ENCODE measurements at places on chromosomes 16 and 17.

- DNase-seq = no peak
Measured at GRCh38 chr16:4111748-4112696, 4.2 kb downstream of the ADCY9 start.

- no peak for DNase-seq
Measured at GRCh38 chr17:78609191-78609641, 32.0 kb upstream of the DNAH17 start.

- no peak for DNase-seq
Measured at GRCh38 chr16:86398622-86399021, 111.7 kb upstream of the FOXF1 start.

- no peak for DNase-seq
Measured at GRCh38 chr17:37483311-37484039, 6.2 kb upstream of the DUSP14 start.

- DNase-seq = no peak
Measured at GRCh38 chr17:31754239-31754945, 104.7 kb downstream of the COPRS start.

- no peak for DNase-seq
Measured at GRCh38 chr16:89921702-89922476, 1.3 kb upstream of the TUBB3 start.

GRCh38 chr16:22195695-22196558 is 10.2 kb upstream of the EEF2K start:
- no peak for DNase-seq

GRCh38 chr16:19672378-19672777 is 45.6 kb downstream of the KNOP1 start:
- no peak for DNase-seq

- no peak for DNase-seq
Measured at GRCh38 chr17:68676856-68677255, 75.7 kb upstream of the FAM20A start.

- DNase-seq = no peak
Measured at GRCh38 chr16:1424028-1424427, 3.5 kb upstream of the UQCC4 start.

DNA sequence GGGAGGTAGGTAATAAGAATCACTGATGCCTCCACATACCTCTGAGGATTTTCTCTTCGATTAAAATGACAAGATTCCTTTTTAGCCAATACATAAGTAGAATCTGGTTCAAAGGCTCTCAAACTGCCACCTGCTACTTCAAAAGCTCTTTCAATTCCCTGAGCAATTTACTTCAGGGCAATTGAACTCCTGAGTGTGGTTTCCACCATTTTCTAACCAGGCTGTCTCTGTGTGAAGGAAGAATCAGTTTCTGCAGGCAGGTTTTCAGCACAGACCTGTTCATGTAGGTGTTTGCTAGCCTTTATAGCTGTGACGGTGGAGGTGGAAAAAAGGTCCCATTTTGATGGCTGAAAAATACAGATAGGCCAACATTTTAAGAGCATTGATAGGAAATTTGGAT is 18.2 kb upstream of the HS3ST3B1 start:
- no peak for DNase-seq

- no peak for DNase-seq
Measured at GRCh38 chr16:25256695-25257469, 763 bp downstream of the ZKSCAN2 start.

- DNase-seq = no peak
Measured at GRCh38 chr17:12365805-12366204, 299.9 kb upstream of the MYOCD start.

DNA sequence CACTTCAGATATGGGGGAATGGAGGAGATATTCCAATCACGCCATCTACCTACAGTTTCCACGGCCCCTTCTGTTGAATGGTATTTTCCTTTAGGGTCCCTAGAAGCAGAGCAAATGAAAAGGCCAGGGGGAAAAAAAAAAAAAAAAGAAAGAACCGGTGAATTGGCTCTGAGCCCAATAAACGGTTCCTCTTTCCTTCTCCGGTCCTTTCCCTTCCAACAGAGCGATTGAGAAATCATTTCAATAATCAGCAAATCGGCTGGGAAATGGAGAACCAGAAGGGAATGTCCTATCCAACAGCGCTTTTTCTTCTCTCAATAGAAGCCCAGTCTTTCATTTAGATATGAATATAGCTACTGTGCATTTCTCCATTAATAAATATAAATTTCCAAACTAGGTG is 26.8 kb upstream of the HOXB13 start:
- DNase-seq = no peak

DNA sequence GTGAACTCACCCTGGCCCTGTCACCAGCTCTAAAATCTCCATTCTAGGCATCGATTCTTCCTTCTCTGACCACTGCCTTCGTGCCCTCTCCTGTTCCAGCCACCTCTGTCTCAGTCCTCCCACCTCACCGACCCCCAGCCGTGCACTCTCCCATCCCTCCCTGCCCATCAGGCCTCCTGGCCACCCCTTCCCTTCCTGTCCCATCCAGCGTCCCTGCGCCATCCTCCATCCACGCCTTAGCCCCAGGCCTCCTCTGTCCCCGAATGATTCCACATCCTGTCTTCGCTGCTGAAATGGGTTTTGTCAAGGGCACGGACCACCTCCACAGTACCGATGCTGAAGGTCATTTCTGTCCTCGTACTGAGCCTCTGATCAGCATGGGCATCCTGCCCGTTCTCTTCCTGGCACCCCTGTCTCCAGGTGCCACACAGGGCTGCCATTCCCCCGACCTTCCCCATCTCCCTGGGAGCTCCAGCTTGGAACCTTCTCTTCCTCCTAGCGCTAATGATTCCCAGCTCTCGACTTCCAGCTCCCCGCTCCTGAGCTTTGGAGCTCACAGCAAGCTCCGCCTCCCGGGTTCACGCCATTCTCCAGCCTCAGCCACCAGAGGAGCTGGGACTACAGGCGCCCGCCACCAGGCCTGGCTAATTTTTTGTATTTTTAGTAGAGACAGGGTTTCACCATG is 2.6 kb downstream of the TRIM65 start:
- DNase-seq = no peak

DNA sequence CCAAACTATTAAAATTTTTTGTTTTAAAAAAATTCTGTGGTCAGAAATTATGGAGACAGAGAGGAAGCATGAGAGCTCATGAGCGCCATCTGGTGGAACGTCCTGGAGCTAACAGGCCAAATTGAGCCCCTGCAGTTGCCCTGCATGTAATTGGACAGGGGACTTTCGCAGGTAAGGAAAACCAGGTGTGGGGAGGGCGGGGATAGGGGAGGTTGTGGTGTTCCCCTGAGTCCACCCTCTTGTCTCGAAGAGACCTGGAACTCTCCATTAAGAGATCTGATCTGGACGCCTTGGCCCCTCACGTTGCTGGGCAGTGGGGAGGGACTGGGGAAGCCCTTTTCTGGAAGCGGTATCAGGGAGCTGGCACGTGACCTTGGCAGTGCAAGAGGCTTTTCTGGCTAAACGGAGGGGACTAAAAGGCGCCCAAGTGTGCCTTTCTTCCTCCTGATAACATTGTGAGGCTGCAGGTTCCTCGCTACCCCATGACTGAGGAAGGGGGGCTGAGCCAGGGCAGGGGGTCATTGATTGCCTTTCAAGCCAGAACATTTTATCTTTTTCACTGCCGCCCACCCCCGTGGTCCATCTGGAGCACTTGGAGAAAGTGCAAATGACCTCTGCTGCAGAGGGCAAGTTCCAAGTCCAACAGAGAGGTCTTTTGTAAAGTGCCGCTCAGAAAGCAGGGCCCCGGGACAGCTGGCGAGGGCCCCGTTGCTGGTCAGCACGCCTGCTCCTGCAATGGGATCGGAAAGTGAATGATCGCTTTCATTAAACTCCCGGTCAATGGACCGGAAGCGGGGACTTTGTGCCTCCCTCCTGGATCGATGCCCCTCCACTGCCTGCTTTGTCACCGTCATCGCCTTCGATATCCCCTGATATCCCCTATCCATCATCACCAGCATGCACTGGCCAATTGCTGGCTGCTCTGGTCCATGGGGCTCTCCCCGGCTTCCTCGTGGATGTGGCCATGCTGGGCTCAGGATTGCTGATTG is 18.4 kb downstream of the PDILT start:
- no peak for DNase-seq

DNA sequence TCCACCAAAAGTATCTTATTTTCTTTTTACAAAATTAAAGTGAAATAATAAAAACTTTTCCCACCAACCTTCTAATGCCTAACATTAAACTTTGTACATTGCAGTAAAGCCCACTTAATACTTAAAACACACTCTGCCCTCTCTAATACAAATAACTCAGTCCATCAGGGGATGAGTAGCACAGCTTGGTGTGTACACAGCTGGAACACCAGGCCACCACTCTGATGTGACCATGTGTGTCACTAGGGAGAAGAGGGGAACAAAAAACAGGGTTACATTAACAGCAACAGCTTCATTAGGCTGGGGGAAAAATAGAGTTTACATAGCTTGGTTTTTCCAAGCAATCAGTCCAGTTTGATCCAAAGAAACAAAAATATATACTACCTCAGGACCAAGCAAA is 295.0 kb downstream of the CEP112 start:
- no peak for DNase-seq

GRCh38 chr16:13392341-13392740 is 490.9 kb downstream of the SHISA9 start:
- DNase-seq = no peak

DNA sequence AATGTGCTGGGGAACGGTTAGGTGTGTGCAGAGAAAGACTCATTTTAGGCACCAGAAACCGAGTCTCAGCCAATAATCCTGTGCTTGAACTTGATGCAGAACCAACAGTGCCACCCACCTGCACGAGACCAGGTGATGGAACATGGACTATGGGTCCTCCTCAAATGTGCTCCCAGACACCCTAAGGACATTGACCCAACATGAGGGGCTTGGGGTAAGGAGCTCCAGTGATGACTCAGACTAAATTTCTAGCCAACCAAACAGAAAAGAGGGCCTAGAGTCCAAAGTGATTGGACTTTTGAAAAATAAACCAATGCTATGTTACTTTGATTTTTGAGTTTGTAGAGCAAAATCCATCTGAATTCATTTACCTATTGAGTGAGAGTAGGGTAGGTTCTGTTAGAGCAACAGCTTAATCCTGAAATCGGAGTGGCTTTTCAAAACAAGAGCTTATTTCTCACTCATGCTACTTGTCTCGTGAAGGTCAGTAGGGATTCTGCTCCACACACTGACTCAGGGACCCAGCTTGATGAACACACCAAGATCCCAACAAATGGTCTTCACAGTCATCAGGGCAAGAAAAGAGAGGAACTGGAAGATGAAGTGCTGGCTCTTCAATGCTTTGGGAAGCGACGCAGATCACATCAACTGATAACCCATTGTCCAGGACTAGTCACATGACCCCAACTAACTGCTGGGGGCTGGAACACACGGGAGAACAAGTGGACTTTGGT is 21.8 kb downstream of the FAM20A start:
- no peak for DNase-seq

DNA sequence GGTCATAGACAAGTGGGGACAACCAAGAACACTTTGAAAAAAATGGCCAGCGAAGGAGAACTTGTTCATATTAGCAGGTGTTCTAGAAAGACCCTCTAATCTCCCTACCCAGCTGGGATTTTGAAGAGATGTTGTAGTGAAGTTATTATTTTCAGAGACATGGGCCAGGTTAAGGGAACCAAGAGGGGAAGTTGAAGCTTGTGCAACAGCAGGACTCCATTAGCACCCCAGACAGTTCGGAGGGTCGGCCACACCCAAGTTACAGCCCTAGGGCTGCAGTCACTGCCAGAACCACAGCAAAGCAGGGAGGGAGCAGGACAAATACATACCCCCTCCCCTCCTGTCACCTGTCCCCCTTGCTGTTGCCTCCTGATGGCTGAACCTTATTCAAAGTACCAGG is 42.3 kb downstream of the WSB1 start:
- no peak for DNase-seq

GRCh38 chr16:19468300-19468699 is 50.6 kb downstream of the TMC5 start:
- no peak for DNase-seq

GRCh38 chr16:71722801-71723536 is 1.5 kb downstream of the PHLPP2 start:
- no peak for DNase-seq

- DNase-seq = no peak
Measured at GRCh38 chr16:72908362-72909167, 139.4 kb downstream of the ZFHX3 start.

DNA sequence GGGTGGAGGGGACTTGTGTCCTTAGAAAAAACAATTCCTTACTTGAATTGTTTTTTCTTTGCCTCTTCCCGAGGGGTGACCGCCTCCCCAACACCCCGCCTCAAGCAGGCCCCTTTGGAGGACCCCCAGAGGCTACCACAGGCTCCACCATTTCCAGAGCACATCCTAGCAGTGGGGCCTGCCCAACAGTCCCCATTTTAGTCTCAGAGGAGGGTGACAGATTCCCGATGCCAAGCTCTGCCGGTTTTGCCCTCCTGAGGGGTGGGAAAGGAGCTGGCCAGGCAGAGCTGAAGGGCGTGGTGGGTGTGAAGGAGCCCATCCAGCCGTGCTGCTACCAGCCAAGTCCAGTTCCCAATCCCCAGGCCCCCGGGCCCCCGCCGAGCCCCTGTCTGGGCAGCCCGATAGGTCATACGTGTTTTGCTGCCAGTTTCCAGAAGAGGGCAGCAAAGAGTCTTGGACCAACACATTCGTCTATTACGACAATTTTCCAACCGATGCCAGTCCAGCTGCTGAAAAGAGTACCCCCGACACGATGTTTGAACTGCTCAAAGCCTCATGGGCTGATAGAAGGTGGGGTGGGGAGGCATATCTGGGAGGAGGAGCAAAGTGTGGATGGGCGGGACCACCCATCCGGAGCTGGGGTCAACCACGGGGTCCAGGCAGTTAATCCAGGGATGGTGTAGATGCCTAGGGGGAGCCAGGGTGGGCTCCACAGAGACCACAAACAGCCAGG is 18.8 kb upstream of the GAA start:
- no peak for DNase-seq

DNA sequence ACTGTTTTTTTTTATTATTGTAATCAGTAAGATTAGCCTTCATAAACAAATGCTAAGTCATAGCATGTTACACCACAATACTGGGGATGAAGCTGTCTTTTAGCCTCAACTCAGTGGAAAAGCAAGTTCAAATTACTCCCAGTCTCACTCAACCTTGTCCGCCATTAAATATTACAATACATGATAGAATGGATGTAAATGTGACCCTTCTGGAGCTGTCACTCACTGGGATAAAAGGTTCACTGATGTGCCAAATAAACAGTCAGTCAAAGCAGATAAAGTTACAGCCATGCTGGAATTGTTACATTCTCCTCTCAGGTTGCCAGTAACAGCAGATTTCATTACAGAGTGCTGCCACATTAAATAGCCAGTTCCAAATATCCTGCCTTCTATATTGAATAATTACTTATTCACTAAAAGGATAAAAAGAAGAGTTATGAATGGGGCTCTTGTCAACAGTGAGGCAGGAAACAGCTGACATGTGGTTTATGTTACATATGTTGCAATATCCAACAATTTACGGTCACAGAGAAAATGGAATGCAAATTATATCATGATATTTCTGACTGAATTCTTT is 53.4 kb downstream of the BRIP1 start:
- no peak for DNase-seq

- no peak for DNase-seq
Measured at GRCh38 chr16:9225527-9226316, 134.3 kb downstream of the HAPSTR1 start.

GRCh38 chr17:76151896-76152454 is 10.9 kb upstream of the FOXJ1 start:
- DNase-seq = no peak

Data from cortex of kidney (tissue), 1 donor.